Activated T-cell treated with anti-CD3 and anti-CD28 coated beads for 4 hours (primary cell): ENCODE measurements at places on chromosomes 7 and 10.
A peak's percentile ranks its signal among the peaks of the same experiment; 100 is the strongest.

GRCh38 chr10:17426263-17426750 is 28.1 kb downstream of the ST8SIA6 start:
- no peak for DNase-seq

DNA sequence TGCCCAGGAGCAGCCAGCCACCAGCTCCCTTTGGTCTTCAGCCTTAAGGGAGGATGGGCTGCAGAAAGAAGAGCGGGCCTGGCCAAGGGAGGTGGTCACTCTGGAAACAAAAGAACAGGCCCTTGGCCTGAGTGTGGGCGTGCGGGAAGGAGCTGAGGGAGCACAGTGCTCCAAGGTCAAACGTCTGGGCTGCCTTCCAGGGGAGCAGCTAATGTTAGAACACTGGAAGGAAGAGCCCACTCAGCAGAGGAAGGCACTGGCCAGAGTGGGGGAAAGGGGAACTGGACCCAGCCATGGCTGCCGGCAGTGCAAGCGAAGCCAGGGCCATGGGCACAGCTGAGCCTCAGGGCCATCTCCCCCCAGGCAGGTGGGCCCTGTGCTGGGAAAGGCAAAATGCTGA is 42.7 kb downstream of the FAM53B start:
- no peak for DNase-seq

DNA sequence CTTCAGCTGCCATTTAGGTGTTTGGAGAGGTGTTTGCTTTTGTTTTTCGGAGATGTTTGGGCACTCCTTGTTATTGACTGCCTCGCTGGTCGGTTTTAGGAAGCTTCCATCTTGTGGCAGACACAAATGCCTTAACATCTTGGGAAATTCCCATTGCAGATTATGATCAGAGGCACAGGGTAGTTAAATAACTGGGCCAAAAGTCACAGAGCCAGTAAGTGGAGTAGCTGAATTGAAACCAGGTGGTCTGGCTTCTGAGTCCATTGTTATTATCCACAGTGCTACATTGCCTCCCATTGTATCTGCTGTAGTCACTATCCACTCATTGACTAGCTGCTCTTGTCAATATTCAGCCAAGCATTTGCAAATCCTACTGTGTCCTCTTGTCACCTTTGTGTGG is 138.2 kb upstream of the PLPP4 start:
- DNase-seq, result no peak

DNA sequence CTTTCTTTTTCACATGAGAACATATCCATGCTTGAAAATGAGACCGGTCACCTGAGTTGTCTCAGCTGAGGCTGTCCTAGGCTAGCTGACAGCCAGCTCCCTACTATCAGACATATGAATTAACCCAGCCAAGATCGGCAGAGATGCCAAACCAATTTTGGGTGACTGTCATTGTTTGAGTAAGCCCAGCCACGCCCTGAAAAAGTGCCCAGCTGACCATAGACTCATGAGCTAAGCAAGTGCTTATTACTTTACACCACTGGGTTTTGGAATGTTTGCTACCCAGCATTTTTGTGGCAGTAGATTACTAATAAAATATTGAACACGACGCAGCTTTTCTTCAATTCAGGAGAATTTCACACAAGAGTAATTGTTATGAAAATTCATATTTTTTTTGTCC is 265.2 kb upstream of the LYZL1 start:
- DNase-seq, result no peak

DNA sequence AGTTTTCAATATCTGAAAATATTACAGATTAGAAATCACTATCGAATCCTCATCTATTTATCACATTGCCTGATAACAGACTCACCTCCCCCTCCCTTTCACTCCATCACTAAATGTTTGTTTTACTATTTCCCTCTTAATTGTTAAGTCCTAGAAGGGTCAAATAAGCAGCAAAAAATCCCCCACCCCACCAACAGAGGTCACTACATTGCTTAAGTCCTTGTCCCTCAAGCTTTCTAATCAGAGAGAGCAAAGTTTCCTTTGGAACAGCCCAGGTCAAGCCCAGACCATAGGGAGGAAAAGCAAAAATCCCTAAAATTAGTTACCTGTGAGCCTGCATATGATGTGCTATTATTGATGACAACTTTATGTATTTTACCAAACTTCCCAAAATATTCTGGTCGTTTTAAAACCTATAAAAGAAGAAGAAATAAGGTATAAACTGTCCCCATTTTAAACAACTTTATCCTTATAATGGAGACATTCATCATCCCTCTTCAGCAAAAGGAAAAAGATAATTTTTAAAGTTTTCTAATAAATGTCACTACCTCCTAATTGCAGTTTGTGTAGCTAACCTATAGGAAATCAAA is 95.0 kb downstream of the CNOT4 start:
- peak; percentile 1 for DNase-seq

GRCh38 chr10:57222603-57223002 is 861.5 kb upstream of the ZWINT start:
- DNase-seq, result no peak

- DNase-seq, result no peak
Measured at GRCh38 chr7:137879357-137880158, 32.8 kb upstream of the DGKI start.

DNA sequence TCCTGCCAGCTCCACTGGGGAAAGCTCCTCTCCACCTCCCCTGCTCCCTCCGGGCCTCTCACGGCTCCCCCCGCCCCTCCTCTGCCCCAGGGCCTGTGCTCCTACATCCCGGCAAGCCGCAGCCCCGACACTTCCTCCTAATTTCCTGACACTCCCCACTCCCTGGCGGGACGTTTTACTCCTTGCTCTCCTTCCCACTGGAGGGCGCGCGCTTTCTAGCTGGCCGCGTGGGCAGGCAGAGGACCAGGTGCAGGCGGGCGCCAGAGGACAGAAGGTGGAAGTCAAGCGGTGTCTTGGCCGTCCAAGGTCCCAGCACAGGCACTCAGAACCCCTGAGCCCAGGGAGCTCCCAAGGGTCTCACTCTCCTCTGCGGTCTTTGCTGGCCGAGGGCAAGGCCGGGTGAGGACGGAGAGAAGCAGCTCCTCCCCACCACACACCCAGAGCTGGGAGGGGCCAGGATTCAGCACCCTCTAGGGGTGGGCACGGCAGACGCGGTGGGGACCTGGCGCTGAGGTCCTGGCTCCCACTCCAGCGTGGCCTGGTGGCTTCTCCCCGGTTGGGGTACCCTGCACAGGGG is 19.1 kb downstream of the ADAM8 start:
- DNase-seq, result no peak

DNA sequence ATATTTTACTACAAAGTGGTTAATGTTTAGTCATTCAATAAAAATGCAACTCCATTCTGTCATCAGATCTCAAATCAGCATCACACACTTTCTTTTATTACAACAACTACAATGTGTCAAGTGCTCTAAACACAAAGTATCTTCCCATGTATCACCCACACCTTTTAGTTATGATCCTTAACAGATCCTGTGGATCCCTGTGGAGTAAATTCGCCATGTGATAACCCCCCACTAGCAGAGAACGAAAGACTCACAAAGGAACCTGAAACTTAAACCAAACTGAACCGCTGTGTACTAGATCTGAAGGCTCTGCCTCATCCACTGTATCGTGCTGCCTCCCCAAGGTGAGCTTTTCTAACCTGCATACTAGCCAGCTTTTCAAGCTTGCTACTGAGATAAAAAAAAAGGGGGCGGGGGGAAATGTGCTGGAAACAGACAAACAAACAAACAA is 1.7 kb downstream of the DPY19L1 start:
- no peak for DNase-seq

DNA sequence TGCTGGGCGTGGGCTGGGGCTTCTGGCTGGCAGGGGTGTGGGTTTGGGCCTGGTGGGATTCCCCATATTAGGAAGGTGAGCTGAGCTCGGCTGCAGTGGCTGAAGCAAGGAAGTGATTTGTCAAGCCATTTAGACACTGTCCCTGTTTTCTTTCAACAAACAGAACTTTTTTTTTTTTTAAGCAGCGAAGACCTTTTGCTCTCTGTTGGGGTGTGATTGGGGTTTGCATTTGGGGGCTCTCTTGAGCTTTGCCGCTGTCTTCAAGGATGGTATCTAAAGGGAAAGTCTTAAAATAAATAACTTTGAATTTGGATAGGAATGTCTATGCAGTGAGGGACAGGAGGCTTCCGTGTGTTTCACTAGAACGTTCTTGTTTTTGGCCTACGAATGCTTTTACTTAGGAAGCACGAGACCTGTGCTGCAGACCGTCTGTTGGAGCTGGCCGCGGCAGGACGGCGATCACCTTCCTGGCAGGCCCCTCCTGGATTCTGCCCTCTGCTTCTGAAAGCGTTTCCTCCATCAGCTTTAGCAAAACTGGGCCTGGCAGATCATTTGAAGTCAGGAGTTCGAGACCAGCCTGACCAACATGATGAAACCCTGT is 43.9 kb downstream of the FOXK1 start:
- DNase-seq, result no peak

DNA sequence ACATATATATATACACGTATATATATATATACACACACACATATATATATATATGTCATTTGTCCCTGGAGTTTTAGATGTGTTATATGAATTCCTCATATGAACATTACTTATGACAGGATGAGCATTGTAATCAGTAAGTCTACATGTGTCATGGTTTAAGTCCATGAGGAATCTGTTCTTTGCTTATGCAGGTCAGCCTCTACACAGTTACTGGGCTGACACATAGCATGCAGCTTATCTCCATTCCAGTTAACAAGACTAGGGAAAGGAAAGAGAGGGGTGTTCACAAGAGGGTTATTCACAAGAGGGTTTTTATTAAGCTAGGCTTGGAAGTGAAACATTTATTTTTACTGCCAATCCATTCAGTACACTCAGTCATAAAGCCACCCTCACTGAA is 226.7 kb downstream of the SNX13 start:
- no peak for DNase-seq

- no peak for DNase-seq
Measured at GRCh38 chr7:90846192-90846591, 250.1 kb downstream of the CDK14 start.

DNA sequence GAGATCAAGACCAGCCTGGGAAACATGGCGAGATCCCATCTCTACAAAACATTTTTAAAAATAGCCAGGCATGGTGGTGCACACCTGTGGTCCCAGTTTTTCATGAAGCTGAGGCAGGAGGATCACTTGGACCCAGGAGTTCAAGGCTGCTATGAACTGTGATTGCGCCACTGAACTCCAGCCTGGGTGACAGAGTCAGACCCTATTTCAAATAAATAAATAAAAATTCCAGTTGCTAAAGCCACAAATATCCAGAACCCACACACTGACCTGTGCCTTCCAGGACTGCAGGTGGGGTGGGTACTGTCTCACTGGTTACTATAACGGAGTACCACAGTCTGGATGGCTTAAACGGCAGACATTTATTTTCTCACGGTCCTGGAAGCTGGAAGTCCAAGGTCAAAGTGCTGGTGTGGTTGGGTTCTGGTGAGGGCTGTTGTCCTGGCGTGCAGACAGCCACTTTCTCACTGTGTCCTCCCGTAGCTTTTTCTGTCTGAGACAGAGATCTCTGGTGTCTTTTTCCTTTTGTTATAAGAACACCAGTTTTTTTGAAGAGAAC is 38.8 kb downstream of the ASB13 start:
- no peak for DNase-seq

- DNase-seq, result no peak
Measured at GRCh38 chr10:117159390-117159789, 21.3 kb upstream of the VAX1 start.

DNA sequence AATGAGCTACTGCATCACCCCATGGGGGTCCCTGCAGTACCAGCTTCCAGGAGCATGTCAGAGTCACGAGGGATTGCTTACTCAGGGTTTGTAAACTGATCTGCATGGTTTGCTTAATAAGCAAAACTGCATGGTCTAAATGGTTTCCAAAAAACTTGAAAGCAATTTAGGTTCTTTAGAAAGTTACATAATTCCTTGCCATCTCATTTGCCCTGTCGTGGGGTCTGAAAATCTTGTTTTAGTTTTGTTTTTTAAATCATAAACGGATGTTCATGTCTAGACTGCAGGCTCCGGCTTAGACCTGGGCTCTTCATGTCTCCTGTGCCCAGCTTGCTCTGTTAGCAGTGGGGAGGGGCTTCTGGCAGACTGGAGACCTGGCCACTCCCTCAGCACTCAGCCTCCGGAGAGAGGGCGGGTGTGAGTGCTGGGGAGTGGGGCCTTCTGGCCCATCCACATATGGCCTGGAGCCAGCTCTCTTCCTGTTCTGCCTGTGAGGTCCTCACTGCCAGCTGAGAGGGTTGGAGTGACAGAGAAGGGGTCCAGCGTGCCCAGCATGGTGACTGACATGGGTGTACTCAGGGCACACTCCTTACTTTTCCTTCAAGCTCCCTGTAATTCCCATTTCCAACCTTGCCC is 17.5 kb downstream of the PRF1 start:
- DNase-seq, result no peak

DNA sequence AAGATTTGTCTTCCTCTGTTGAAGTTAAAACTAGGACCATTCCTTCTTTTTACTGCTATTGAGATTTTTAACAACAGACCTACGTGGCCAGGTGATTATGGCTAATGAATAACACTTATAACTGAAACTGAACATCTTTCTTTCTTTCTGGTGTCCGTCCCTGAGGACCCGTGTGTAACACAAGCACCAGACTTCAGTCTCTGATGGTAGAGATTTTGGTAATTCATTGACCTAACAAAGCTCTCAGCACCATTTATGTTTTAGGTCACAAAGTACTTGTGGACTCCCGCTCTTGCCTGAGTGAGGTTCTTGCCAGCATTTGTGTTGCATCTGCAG is 40.4 kb upstream of the TMEM229A start:
- no peak for DNase-seq

DNA sequence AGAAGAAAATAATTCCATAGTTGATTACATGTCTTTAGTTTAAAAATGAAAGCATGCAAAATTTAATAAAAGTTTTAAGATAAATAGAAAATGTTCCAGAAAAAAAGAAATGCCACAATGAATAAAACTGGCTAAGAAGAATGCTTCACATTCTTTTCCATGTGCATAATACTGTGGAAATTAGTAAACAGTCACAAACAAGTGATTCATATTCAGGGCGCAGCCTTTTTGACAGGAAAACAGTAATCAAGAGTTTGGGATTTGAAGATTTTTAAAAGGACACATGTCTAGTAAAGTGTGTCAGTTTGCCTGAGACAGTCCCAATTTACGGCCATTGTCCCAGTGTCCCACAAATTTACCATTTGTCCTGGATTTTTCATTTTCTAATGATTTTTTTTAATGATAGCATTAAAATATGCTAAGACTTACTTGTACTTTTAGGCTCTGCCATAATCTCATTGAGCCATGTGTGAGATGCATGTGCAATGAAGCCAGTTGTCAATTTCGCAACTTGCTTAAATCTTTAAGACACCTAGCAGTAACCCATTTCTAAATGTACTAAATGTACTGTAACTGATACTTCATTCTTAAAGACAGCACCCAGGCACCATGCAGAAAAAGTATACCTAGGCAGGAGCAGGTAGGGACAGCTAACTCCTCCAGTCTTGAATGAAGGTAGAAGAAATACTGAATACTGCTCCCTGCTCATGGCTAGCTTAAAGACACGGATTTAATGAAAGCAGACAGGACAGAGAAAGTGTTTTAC is 46.9 kb downstream of the ZNF438 start:
- no peak for DNase-seq
